Epithelial cell of proximal tubule (primary cell): ENCODE measurements at places on chromosomes 6 and 20. TPM values are rescaled to one million over a fixed set of nuclear protein-coding genes. Genes with fewer than 3 reads are reported as not detected.

DNA sequence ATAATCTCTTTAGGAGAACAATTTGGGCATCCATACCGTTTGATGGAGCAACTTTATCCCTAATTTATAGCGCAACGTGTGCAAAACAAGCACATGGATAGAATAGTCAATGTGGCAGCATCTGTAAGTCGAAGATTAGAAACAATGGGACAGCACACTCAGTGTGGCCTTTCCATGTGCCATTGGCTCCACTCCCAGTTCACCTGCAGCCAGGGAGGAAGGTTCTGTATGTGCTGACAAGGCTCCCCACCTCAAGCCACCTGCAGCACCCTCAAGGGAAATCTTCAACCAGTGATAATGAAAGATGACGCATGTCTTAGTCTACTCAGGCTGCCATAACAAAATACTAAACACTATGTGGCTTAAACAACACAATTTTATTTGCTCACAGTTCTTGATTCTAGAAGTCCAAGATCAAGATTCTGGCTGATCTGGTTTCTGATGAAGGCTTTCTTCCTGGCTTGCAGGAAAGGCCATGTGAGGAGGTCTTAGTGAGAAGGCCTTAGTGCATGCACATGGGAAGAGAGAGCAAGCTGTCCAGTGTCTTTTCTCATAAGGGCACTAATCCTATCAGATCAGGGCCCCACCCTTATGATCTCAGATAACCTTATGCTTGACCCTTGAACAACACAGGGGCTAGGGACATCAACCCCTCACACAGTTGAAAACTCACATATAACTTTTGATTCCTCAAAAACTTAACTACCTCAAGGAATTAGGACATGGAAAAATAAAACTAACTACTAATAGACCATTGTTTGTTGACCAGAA lies 34.9 kb upstream of the SHLD1 start:
- no peak for DNase-seq

GRCh38 chr6:52571099-52571755 lies 5.6 kb downstream of the TRAM2 start:
- DNase-seq = no peak

DNA sequence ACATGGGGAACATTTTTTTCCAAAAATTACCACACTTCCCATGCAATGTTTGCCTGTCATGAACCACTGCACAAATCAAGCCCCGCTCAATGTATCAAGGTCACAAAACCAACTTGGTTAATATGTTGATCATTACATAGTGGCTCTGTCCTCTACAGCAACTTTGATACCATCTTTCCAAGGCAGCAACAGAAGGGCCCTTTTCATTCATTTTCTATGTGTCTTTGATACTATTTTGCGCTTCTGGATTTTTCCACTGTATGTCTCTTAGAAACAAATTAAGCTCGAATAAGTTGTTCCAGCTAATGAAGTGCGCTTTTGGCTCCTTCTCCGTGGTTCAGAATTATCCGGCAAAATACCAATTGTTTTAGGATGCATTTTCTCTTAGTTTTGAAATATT lies 1.5 kb downstream of the ZHX3 start:
- no peak for DNase-seq

DNA sequence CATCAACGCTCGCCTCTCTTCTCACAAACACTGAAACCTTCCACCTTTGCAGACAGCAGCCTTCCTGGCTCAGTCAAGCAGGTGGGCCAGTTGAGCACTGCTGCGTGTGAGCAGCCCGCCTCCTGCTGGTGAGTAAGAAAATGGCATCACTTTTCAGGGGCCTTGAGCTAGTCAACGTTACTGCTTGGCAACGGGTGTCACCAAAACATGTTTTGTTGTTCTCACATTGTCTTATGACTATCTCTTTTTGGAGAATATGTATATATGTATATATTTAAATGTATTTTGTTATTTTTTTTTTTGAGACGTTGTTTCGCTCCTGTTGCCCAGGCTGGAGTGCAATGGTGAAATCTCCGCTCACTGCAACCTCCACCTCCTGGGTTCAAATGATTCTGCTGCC lies 97.0 kb upstream of the AGPAT4 start:
- DNase-seq = no peak

DNA sequence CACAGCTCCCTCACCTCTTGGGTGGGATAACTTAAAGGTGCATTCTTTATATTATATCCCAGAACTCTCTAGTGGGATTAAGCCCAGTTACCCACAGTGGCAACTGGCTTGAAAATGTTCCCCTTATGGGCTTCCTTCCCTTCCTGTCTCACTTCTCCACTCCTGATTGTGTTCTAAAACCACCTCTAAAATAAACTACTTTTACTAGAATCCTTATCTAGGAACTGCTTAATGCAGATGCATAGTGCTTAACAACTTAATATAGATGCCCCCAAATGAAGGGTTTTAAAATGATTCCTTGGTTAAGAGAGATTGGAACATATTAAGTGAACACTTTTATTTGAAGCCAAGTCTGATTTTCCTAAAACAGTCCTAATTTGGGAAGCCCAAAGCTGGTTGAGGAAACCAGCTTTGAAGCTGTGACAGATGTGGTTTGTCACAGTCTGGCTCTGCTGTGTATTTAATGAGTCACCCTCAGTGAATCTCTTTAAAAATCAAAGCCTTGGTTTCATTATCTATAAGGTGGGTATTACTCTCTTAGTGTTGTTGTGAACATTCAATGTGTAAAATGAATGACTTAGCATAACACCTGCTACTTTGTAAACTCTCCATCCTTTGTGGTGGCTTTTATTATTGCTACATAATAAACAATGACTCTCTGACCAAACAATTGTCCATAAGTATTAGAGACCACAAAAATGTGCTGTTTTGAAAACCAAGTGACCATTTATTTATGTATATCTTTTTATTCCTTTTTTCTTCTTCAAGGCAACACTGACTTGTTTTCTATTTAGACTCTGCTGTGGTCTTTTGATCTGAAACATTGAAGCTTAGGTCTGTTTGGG lies 24.4 kb downstream of the PLCB1 start:
- no peak for DNase-seq

DNA sequence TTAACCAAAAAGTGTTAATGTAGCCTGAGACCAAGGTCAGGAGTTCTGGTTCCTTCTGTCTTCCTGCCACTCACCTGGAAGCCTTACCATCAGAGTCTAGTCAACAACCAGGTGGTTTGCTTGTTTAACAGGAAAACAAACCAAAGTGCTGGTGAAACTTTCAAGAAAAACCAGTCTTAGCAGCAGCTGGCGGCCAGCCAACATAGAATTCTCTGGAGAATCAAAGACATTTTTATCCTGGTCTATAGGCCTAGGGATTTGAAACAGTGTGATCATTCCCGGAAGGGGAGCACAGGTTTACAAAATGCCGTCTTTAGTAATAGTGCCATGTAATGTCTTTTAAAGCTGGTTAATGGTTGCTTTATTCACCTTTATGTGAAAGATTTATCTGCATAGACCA lies 146.6 kb upstream of the AKIRIN2 start:
- no peak for DNase-seq

DNA sequence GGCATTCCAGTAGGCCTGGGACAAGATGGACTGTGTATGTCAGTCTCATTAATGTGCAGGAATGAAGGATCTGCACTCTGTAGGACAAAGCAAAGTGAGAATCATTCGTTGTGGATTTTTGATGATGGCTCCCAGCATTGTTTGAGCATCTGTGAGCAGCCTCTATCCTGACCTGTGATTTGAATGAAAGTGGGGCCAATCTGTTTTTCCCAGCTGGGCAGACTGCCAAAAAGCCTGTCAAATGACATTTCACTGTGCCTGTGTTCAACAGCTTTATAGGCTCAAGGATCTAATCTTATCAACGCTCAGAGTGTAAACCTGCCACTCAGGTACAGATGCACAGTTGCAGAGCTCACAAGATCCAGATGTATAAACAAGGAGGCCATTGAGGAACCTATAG lies 86.7 kb upstream of the SYNDIG1 start:
- DNase-seq = no peak

DNA sequence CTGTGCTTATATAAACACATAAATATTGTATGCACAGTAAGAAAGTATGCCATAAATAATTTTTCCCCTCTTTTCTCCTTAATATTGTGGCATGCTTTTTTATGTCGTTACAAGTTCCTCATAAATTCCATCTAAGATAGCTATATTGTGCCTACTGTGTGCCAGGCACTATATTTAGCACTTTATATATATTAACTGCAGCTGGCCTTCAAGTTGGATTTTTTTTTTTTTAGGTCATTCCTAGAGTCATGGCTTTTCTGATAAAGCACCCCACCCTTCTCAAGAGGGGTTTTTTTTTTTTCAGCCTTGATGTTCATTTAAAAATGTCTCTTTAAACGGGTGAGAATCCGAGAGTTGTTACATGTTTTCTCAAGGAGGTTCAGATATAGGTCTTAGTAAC lies 42.8 kb upstream of the RNF8 start:
- no peak for DNase-seq

- no peak for DNase-seq
Measured at GRCh38 chr6:71510057-71510713, 221.6 kb downstream of the OGFRL1 start.

DNA sequence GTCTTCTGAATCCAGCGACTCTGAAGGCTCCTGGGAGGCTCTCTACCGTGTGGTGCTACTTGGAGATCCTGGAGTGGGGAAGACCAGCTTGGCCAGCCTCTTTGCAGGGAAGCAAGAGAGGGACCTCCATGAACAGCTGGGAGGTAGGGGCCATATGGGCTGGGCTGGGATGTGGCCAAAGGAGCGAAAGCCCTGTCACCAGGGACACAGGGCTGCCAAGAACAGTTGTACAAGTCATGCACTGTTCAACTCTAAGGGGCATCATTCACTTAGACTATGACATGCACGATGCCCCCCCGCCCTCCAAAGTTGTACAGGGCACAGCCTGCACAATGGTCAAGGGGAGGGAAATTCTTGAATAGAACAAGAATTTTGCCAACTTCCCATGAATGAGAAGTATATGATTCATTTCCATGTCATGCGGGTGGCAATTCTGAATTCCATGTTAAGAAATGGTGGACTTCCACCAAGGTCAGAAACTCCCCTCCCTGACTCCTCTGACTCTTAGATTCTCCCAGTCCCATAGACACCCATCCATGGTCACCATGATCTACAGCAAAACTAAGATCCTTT lies 1.6 kb downstream of the REM1 start:
- DNase-seq = no peak

GRCh38 chr6:109260701-109261100 lies 121.6 kb downstream of the CD164 start:
- no peak for DNase-seq

DNA sequence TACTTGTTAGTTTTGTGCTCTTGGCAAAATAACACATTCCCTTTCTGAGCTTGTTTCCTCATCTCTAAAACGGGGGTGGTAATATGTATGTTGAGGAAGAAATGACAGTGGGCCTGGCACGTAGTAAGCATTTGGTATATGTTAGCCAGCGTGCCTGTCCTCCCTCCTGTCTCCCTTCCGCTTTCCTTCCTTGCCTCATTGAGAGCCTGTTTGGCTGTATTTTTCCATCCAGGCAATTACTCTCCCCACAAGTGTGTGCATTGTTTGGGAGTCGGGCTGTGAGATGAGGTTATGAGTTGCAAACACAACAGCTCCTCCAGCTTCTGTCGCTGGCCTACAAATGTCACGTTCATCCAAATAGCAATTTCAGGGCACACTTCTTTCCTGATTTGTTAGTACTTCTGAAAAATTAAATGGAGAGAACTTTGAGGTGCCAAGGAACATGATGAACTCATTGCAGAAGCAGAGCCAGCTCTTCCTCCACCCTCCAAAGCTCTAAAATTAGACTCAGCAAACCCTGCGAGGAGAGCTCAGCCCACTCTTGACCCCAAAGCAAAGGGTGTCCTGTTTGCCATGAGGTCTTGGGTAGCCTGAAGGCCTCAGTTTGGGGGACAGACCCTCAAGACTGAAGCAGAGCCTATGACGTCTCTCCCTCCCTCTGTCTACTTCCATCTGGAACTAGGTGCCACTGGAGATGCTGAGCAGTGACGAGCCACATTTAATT lies 50.7 kb upstream of the TOX2 start:
- no peak for DNase-seq

- DNase-seq = no peak
Measured at GRCh38 chr6:44064948-44065272, 62.3 kb downstream of the MRPL14 start.

DNA sequence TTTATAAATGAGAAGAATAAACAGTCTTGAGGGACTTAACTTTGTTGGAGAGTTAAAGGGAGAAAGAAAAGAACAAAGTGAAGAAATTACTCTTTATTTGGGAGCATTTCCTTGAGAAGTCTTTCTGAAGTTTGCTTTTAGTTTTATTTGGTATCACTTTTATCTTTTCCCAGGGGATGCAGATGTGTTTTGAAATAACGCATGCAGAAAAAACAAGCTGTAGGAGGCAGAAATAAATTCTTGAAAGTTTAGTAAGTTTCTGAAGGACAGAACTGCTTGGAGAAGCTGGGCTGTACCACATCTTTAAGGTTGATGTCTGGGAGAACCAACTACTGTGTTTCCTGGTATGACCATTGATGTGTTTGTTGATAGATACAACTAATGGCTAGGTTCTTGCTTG lies 75.0 kb downstream of the PLCB4 start:
- no peak for DNase-seq

GRCh38 chr6:156337801-156338200 lies 439.4 kb upstream of the ARID1B start:
- DNase-seq = no peak

Gene ATP6V1G2
- 0.14 and 0.52 TPM in 2 replicates for total RNA-seq

Gene SLC22A3
- total RNA-seq = 2.2 and 4.2 TPM in 2 replicates

Gene TINAG
- total RNA-seq = 14.1 and 17.9 TPM in 2 replicates

Gene PEX3
- total RNA-seq = 7.8 and 12.6 TPM in 2 replicates

Gene PSMB8
- total RNA-seq = 75.1 and 84.4 TPM in 2 replicates

Gene LTA
- not detected in 2 replicates for total RNA-seq

Gene E2F3
- 12.5 and 13.1 TPM in 2 replicates for total RNA-seq
